Activated CD4-positive, alpha-beta memory T cell treated with anti-CD3 and anti-CD28 coated beads, Interleukin-2, amount 10 ng/mL, durations not matched to agents 7 days and 5 days (primary cell): ENCODE measurements at places on chromosomes 12 and 14. TPM values are rescaled to one million over a fixed set of nuclear protein-coding genes. Genes with fewer than 3 reads are reported as not detected.

LTBR gene
- total RNA-seq = 0.38 TPM

LIN52 gene
- 14.5 TPM for total RNA-seq

BCL11B gene
- total RNA-seq = 82.0 TPM

MYH6 gene
- total RNA-seq = 0.10 TPM

OTUB2 gene
- 7.3 TPM for total RNA-seq

TAS2R9 gene
- total RNA-seq = not detected

SERPINA5 gene
- total RNA-seq = not detected

DPPA3 gene
- total RNA-seq = not detected

FKBP4 gene
- 70.7 TPM for total RNA-seq
